ENCODE measurements at places on chromosomes 1 and 21. TPM values are rescaled to one million over a fixed set of nuclear protein-coding genes. Genes with fewer than 3 reads are reported as not detected.

Gene TSNAX
- 54.0 TPM for total RNA-seq

Gene HSPB7
- total RNA-seq = not detected

DNA sequence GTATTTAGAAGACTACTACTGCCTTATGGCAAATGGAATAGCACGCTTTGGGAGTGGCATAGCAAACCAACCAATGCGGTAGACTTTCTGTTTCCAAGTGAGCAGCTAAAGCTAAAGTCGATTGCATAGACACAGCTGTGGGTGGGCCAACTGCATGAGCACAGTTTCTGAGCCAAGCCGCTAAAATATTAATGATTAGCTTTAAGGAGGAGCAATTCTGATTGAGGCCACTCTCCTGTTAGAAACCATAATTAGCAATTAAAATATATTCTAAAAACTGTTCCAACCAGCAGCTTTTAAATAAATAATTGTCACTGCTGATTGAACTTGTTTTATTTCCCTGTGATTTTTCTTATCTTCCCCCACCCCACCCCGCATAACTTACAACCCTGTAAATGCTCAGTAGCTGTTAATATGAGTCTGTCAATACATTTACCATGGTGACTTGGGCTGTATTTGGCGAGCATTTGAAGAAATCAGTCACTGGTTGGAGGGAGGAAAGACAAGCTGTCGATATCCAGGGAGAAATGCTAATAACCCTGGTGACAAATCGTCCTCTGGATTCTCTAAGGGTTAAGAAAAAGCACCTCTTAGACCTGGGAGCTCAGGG, 32.2 kb downstream of the RNF220 start:
- H3K36me3 ChIP-seq = no peaks in the 10 kb centered on the region
- H3K4me3 ChIP-seq = no peak overlapping the region
- H3K27ac ChIP-seq = no peak overlapping the region
- H3K27me3 ChIP-seq = peaks cover 11% of the 10 kb centered on the region

GRCh38 chr1:209409780-209410179, 173.7 kb upstream of the CAMK1G start:
- H3K4me1 ChIP-seq = no peaks in the 10 kb centered on the region
- no peak overlapping the region for H3K27ac ChIP-seq
- H3K27me3 ChIP-seq = peaks cover 25% of the 10 kb centered on the region
- no peak for DNase-seq
- no peak overlapping the region for H3K4me3 ChIP-seq

- peaks cover 8% of the 10 kb centered on the region for H3K36me3 ChIP-seq
- no peak for DNase-seq
- H3K4me3 ChIP-seq = no peak overlapping the region
- peaks cover 21% of the 10 kb centered on the region for H3K4me1 ChIP-seq
Observed at GRCh38 chr1:50427818-50428779, 4.9 kb upstream of the DMRTA2 start.

Gene DMBX1
- total RNA-seq = not detected

Gene MIGA1
- 22.2 TPM for total RNA-seq

DNA sequence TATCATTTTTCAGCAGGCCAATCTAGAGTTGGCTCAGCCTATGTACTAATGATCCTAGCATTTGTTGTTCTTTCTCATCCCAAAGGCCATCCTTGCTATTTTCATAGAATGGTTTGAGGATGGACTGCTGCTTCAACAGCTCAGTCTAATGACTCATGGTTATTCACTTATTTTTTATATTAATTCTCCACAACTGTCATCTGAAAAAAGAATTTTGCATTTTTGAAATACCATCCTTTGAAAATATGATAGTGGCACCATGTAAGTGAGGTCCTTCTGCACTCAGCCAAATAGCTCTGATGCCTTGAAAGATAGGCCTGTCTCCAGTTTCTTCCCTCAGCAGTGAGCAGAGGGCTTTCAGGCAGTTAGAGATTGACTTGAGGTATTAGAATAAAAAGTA, 377.5 kb downstream of the LMO4 start:
- no peaks in the 10 kb centered on the region for H3K36me3 ChIP-seq
- H3K27ac ChIP-seq = no peak overlapping the region
- H3K27me3 ChIP-seq = no peaks in the 10 kb centered on the region
- no peaks in the 10 kb centered on the region for H3K4me1 ChIP-seq
- no peak for DNase-seq

- H3K4me1 ChIP-seq = peaks cover 7% of the 10 kb centered on the region
- no peak overlapping the region for H3K27ac ChIP-seq
- no peak overlapping the region for H3K4me3 ChIP-seq
- no peaks in the 10 kb centered on the region for H3K36me3 ChIP-seq
- H3K27me3 ChIP-seq = peaks cover 1% of the 10 kb centered on the region
Observed at GRCh38 chr1:199163670-199164069, 524.8 kb downstream of the PTPRC start.

DNA sequence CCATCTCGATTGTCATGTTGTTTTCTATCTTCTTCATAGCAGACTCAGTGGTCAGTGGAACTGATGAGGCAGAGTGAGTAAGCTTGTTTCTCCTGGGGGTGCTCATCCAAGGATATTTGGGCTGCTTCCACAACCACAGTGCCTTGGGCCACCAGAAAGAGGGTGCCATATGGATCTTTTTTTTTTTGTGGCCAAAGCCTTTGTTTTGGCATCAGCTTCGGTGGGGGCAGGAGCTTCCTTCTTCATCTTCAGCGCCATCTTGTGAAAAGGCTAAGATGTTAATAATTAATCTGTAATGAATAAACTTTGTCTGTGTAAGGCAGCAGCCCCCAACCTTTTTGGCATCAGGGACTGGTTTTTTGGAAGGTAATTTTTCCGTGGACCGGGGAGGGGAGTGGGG, 6.6 kb upstream of the PLPP3 start:
- no peak overlapping the region for H3K4me3 ChIP-seq
- H3K4me1 ChIP-seq = no peaks in the 10 kb centered on the region
- peaks cover 2% of the 10 kb centered on the region for H3K27me3 ChIP-seq
- no peak overlapping the region for H3K27ac ChIP-seq
